Activated T-cell treated with anti-CD3 and anti-CD28 coated beads, Interleukin-2, amount 50 U/mL, for 1 hour (primary cell): ENCODE measurements at places on chromosomes 6 and 20.

DNA sequence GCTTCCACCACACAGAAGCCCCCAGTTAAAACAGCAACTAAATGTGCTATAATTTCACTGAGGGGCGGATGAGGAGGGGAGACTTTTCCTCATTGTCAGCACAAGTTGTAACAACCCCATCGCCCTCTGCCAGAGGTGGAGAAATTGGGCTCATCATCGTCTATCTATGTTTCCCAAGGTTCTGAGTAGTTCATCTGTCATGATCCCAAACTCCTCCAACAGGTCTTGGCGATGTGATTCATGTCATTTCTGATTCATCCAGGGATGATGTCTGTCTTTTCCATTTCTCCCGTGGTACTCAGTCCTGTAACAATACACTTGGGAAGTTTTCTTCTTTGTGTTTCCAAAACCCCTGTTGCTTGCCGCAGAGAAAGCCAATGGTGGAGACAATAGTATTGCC is 51.0 kb downstream of the TFAP2A start:
- no peak for DNase-seq

GRCh38 chr20:11907621-11908020 is 10.1 kb upstream of the BTBD3 start:
- no peak for DNase-seq

GRCh38 chr20:43681468-43681942 is 14.6 kb downstream of the MYBL2 start:
- DNase-seq = no peak

DNA sequence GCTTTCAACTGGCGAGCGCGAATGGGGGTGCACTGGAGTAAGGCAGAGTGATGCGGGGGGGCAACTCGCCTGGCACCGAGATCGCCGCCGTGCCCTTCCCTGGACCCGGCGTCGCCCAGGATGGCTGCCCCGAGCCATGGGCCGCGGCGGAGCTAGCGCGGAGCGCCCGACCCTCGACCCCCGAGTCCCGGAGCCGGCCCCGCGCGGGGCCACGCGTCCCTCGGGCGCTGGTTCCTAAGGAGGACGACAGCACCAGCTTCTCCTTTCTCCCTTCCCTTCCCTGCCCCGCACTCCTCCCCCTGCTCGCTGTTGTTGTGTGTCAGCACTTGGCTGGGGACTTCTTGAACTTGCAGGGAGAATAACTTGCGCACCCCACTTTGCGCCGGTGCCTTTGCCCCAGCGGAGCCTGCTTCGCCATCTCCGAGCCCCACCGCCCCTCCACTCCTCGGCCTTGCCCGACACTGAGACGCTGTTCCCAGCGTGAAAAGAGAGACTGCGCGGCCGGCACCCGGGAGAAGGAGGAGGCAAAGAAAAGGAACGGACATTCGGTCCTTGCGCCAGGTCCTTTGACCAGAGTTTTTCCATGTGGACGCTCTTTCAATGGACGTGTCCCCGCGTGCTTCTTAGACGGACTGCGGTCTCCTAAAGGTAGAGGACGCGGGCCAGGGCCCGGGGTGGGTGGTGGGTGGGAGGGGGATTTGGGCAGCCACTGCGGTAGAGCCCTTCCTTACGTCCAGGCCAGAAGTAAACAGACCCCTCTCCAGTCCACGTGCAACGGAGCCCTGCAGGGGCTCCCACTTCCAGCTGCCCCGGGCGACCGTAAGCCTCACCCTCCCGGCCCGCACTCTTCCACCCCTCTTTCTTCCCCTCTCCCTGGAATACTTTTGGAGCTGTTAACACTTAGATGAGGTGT is 998 bp downstream of the BMP2 start:
- no peak for DNase-seq

- DNase-seq = no peak
Measured at GRCh38 chr20:4016340-4017050, 1.1 kb upstream of the RNF24 start.

DNA sequence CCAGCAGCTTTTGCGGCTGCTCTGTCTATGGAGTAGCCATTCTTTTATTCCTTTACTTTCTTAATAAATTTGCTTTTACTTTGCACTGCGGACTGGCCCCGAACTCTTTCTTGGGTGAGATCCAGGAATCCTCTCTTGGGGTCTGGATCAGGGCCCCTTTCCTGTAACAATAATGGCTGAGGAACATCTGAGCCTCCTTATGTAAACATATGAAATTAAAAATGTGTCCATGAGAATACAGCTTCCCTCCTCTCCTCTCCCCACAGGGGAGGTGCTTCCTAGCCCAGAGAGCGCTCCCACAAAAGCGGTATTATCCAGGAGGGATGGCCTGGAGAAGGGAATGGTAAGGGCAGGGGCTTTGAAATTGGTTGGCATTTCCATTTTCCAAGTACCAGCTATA is 81.1 kb downstream of the PSMG4 start:
- no peak for DNase-seq

GRCh38 chr20:54227241-54227640 is 19.4 kb downstream of the PFDN4 start:
- no peak for DNase-seq

DNA sequence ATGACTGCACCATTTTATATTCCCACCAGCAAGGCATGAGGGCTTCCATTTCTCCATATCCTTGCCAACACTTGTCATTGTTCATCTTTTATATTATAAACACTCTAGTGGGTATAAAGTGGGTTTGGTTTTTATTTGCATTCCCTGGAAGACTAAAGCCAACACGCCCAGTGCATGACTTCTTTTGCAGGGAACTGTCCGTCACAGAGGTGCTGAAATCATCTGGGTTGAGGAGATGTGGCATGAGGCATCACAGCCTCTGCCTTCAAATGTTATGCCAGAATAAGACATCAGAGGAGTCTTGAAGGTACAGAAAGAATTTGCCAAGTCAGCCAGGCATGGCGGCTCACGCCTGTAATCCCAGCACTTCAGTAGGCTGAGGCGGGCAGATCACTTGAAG is 29.9 kb upstream of the FAM210B start:
- no peak for DNase-seq

DNA sequence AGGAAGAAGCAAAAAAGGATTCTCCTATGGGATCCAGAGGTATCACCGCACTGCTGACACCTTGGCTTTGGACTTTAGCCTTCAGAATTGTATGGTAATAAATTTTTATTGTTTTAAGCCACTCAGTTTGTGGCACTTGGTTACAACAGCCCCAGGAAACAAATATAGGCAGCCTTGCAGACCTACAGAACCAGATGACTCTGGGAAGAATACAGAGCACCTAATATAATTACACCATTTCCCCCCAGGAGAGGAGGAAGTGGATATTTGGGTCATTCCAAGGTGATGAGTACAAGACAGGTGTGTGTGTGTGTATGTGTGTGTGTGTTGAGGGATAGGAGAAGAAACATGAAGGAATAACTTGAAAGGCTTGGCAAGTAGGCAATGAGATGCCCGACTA is 84.2 kb upstream of the ENPP5 start:
- DNase-seq = no peak

GRCh38 chr20:4729265-4729664 is 7.6 kb downstream of the PRND start:
- DNase-seq = no peak

DNA sequence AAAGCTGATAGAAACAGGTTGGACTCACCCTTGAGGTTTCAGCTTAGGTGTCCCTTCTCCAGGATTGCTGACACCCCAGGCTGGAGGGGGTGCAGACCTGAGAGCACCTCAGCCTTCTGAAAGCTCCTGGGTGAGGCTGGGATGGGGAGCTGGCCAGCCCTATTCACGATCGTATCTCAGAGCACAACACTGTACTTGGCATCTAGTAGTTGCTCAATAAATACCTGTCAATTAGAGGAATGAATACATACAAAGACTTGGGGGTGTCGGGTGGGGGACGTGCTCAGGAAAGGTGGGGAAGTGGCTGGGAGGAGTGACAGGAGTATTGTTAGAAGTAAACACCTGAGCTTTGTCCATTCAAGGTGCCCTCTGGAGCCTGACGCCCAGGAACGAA is 61.7 kb downstream of the SLC2A10 start:
- DNase-seq = no peak

GRCh38 chr6:167739721-167740475 is 86.8 kb upstream of the AFDN start:
- DNase-seq = no peak

GRCh38 chr20:53678315-53678989 is 84.8 kb upstream of the ZNF217 start:
- DNase-seq = no peak

DNA sequence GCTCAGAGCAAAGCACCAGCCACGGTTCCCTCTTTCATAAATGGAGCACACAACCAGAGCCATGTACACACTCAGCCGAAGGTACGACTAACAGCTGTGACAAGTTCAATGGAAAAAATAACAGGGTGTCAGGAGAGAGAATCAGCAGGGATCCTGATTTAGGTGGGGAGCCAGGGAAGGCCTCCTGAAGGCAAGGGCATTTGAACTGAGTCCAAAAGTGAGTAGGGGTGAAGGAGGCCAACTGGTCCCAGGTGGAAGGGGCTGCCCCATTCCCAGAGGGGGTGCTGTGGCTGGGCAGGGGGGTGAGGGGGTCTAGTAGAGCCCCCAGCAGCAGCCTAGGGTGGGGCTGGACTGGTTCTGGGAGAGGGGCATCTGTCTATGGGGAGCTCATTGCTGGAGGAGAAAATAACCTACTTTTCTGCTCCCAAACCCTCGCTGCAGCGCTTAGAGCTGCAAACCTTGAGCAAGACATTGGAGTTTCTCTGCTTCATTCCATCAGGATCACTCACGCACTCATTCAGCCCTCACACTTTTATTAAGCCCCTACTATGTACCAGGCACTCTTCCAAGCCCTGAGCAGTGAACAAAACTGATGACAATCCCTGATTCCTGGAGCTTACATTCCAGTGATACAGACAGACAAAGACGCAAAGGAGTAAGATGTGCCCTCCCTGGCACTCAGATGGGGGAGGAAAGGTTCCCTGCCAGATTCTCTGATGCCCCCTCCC is 113.5 kb downstream of the TOX2 start:
- no peak for DNase-seq

DNA sequence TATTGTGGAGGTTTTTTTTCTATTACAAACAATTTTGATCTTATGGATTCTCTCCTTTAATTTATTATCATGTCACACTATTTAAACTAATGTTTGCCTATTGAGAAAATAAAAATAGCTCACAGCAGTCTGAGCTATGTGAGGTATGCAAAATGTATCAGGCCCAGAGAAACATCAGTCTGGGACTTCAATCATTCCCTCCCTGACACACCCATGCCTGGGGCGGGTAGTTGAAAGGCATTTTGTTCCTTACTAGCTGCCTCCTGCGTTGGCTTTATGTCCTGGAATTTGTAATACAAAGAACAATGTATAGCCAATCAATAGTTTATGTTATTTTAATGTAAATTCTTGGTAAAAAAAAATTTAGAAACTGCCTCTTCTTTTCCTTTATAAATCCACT is 403.3 kb downstream of the EPM2A start:
- no peak for DNase-seq

DNA sequence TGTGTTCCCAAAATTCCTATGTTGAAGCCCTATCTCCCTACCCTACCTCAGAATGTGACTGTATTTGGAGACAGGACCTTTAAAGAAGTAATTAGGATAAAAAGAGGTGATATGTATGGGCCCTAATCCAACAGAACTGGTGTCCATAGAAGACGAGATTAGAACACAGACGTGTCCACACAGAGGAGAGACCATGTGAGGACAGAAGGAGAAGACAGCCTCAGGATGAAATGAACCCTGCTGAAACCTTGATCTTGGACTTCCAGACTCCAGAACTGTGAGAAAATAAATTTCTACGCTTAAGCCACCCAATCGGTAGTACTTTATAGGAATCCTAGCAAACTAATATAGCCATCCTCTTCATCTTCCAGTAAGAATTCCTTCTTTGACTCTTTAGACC is 35.7 kb downstream of the TRAF3IP2 start:
- no peak for DNase-seq

- no peak for DNase-seq
Measured at GRCh38 chr20:19789446-19789845, 31.4 kb downstream of the RIN2 start.

GRCh38 chr20:49569411-49570115 is 1.6 kb upstream of the PTGIS start:
- DNase-seq = no peak

DNA sequence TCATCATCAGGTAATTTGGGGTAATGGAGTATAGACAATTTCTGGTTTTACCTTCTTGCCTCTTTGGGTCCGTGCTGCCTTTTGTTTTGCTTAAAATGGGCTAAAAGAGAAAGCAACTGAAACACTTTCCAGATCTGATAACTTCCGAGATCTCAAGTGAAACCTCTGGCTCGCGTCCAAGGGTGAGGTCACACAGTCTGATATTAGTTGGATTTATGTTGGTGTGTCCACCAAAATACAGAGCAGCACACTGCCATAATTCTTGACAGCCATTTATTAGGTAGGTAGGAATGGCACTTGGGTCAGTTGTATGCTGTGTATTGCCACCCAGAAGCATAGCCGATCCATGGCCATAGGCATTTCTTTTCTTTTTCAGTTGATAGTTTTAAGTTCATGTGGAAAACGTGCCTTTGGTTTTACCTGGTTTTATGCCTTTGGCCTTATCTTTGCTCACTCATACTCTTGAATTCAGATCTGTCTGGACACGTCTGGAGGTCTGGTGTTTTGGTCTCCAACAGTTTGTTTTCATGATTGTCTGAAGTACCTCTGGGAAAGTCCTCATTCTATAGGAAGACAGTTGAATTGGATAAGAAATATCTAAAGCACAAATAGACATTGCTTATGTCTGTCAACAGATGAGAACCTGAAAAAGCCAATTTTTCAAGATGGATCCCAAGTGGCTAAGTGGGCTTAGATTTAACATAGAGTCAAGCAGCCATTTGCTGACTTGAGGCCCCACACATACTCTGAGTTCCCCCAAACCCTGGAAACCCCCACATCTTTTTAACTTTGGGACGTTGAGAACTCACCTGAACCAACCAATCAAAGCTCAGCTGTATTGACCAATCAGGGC is 320.8 kb downstream of the SOX4 start:
- no peak for DNase-seq

- DNase-seq = no peak
Measured at GRCh38 chr6:149445573-149445972, 39.2 kb downstream of the ZC3H12D start.

DNA sequence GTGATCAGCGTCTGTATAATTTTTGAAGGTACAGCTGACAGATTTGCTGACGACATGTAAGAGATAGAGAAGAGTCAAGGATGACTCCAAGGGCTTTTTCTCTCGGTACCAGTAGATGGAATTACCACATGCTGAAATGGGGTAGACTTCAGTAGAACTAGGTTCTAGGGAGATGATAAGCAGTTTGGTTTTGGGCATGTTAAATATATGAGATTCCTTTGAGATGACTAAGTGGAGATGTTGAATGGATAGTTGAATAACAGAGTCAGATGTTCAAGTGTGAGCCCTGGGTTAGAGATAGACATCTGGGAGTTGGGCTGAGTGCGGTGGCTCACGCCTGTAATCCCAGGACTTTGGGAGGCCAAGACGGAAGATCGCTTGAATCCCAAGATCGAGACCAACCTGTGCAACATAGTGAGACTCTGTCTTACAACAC is 50.0 kb downstream of the PHF20 start:
- DNase-seq = no peak

DNA sequence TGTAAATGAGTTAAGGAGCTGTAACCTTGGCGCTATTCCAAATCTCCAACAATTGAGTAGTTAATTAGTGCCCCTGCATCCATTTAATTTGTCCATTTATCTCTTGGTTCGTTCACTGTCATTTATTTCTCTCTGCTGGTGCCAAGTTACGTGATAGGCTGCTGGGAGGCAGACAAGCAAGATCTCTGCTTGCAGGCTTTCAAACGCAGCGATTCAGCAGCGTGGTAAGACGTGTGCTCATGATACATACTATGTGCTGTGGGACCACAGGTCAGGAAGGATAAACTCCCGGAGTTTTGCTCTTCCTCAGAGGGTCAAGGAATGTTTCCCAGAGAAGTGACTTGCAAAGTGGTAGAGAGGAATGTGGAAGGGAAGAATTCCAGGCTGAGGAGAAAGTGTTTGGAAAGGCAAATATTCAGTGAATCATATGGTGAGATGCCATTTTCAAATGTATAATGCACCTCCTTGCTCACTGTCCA is 46.4 kb downstream of the UTRN start:
- DNase-seq = no peak
